ENCODE measurements at places on chromosomes 12 and 14.

- no peak for DNase-seq
Measured at GRCh38 chr14:101598571-101599233, 37.4 kb downstream of the DIO3 start.

DNA sequence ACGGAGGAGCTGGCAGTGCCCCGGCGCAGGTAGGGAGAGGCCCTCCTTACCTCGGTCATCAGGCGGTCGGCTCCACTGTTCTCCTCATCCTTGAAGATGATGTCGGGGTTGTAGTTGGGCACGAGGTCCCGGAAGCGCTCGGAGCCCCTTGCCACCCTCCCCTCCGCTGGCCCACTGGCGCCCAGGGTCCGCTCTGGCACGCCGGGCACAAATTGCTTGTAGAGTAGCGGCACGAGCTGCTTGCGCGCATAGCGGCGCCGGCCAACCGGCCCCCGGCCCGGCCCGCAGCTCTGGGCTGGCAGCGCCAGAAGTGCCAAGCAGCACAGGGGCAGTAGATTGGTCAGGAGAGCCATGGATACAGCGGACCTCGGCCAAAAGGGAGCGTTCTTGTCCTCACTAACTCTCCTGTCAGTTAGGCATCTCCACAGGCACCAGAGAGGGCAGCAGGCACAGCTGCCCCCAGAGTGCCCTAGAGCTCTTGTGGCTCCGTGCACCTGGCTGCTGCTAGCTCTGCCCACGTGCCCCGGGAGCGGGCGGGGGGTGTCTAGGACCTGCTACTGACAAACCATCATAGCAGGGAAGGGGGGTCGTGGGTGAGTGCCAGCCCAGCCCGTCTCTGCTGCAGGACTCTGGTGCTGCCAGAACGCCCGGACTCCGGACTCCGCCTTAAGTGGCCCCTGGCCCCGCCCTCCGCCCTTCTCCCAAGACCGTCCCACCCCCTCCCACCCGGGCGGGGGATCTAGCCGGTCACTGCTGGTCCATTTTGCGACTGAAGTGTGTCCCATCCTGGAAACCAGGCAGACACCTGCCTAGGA is at the start of gene DHH:
TSS of gene DHH (minus strand) at position 642 of the 815 bp plus-strand sequence. CDS start at position 353, 289 bp downstream.
- DNase-seq, result no peak

DNA sequence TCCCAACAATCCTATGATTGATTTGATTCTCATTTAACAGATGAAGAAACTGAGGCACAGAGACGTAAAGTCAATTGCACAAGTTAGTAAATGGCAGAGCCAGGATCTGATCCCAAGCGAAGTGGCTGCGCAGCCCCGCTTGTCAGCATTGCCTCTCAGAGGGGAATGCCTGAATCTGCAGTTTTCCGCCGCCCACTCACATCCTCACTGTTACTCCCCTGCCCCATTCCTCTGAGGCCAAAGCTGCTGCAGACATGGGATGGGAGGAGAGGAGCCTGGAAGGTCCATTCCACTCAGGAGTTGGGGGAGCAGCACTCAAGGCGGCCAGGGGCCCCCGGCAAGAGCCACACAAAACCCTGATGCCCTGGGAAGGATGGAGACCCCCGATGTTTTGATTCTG is 1.0 kb downstream of the NRIP2 start:
- no peak for DNase-seq

- no peak for DNase-seq
Measured at GRCh38 chr12:93793983-93794382, 116.8 kb downstream of the CRADD start.

GRCh38 chr14:57408634-57409033 is 18.2 kb downstream of the NAA30 start:
- no peak for DNase-seq

GRCh38 chr12:121533394-121534090 is 47.3 kb downstream of the KDM2B start:
- DNase-seq, result no peak

DNA sequence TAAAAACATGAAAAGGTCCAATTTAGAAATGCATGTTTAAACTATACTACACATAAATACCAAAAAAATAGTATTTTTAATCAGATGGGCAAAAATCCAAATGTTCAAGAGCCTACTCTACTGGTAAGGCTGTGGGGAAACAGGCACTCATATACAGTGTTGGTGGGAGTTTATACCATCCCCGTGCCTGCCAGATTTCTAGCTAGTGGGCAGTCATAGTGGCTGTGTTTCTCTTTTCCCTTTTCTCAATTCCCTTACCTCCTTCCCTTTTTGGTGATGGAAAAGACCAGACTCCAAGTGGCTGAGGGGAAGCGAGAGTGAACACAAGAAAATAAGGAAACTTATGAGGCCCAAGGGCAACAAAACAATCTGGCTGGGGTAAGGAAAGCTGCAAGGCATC is 14.7 kb downstream of the ZNF641 start:
- DNase-seq, result no peak

DNA sequence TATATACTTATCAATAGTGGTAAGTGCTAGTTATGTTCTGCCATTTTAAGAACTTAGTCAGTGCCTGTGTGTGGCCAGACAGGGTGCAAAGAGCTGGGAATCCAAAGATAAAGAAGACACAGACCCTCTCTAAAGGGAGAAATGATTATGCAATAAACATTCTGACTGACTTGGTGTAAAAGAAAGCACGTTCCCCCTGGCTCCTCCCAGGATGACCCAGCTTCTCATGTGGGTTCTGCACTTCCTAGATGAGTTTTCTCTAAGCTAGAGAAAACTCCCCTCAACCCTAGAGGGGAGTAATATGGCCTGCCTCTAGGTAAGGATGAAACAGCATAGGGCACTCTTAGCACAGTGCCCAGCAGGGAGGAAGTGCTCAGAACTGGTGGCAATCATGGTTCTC is 231.2 kb downstream of the VRK1 start:
- DNase-seq, result peak; percentile 1

- no peak for DNase-seq
Measured at GRCh38 chr14:95486875-95487668, 29.4 kb downstream of the SYNE3 start.

DNA sequence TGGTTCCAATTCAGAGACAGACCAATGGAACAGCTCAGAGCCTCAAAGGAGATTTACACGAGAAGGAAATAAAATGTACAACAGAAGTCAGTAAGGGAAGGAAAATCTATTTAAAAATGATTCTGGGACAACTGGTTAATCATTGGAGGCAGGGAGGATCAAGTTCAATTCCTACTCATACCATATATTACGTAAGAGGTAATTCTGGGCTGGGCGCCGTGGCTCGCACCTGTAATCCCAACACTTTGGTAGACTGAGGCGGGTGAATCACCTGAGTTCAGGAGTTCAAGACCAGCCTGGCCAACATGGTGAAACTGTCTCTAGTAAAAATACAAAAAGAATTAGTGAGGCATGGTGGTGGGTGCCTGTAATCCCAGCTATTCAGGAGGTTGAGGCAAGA is 36.7 kb upstream of the PITPNM2 start:
- DNase-seq, result no peak

GRCh38 chr12:13027032-13027431 is 17.1 kb upstream of the FAM234B start:
- DNase-seq, result no peak

DNA sequence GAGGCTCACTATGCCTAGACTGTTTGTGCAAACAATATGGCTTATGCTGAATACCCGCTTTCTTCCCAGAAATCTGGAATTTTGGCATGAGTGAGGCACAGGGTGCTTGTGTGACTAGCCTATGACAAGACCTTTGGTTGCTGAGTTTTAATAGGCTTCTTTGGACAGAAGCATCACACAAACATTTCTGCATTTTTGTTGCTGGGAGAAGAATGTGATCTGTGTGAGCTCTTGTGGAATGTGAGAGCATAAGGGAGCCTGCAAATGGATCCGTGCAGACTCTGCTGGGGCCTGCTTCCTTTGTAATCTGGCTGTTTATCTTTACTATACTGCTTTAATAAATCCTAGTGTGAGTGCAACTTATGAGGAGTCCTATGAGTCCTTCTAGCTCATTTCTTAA is 83.0 kb upstream of the ZDHHC17 start:
- no peak for DNase-seq

GRCh38 chr12:112595410-112595809 is 176.7 kb downstream of the PTPN11 start:
- DNase-seq, result no peak

DNA sequence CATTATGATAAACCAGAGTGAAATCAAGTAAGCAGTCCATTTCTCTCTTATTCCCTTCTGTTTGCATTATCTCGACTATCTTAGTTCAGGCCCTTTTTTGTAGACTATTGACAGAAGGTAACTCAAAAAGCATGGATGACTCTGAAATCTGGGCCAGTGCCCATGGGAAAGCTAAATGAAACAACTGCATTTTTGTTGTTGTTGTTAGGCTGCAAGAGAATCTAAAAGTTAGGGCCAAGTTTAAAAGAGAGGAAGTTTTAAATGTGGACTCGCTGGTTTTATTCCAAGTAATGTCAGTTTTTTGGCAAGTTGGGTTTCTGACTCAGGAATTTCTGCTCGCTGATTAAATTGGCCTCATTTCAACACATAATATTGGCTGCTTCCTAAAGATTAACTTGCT is 201.1 kb downstream of the PIK3C2G start:
- no peak for DNase-seq

- no peak for DNase-seq
Measured at GRCh38 chr12:74602881-74603672, 65.4 kb downstream of the ATXN7L3B start.

GRCh38 chr14:23481979-23482822 is 12.7 kb downstream of the NGDN start:
- no peak for DNase-seq

DNA sequence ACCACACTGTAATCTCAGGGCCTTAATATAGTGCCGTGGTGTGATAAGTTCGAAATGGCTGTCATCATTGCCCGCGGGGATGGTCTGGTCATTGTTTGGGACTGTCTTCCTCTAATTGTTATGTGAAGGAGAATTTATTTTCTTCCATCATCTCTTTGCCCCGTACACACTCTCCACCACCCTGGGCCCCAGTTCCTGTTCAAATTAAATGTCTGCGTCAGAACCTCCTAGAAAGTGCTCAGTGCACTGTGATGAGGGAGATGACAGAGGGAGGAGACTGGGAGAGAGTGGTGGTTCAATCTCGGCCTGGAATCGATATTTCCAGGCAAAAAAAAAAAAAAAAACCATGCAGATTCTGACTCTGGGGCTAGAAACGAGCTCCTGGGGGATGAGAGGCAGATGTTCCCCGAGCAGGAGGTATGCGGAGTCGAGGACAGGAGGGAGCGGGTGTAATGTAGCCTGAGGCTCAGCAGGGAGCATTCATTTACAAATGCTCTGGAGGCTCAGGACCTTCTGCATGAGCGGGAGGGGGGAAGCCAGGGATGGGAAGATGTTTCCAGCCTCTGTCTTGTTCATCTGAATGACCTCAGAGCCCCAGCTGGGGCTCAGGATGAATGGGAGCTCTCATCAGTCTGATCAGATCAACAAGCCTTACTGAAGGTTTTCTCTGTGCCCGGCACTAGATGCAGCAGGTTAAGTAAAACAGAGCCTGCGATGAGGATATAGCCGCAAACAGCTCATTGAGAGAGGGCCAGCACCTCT is 219.5 kb downstream of the TBX5 start:
- no peak for DNase-seq

GRCh38 chr12:88805286-88805685 is 225.0 kb upstream of the KITLG start:
- DNase-seq, result no peak

- peak; percentile 79 for DNase-seq
Measured at GRCh38 chr14:100317912-100318808, 5.0 kb upstream of the SLC25A47 start.

- DNase-seq, result no peak
Measured at GRCh38 chr14:89268514-89268913, 148.5 kb downstream of the FOXN3 start.

Measured in activated CD4-positive, alpha-beta T cell treated with anti-CD3 and anti-CD28 coated beads, Interleukin-2, Interleukin-6, amounts not matched to agents 100 ng/mL and 50 ng/mL, durations not matched to agents 16 hours and 8 hours (primary cell).